NCI-H2029 treated with DMSO at 0.1 percent for 48 hours (cell line): ENCODE measurements at places on chromosomes 5 and 9.
A peak's percentile ranks its signal among the peaks of the same experiment; 100 is the strongest.

GRCh38 chr9:78601957-78602565 is 305.1 kb downstream of the PSAT1 start:
- DNase-seq: peak; percentile 11

- DNase-seq: no peak
Measured at GRCh38 chr5:3526551-3527185, 69.0 kb upstream of the IRX1 start.

- no peak for DNase-seq
Measured at GRCh38 chr9:129145841-129146292, 32.2 kb downstream of the IER5L start.

GRCh38 chr9:123798195-123798594 is 131.7 kb downstream of the DENND1A start:
- no peak for DNase-seq

GRCh38 chr5:146909255-146910068 is 30.9 kb upstream of the PPP2R2B start:
- DNase-seq: no peak

GRCh38 chr5:40121236-40121635 is 558.5 kb upstream of the PTGER4 start:
- no peak for DNase-seq

GRCh38 chr9:12065050-12065449 is 628.1 kb upstream of the TYRP1 start:
- DNase-seq: no peak

GRCh38 chr5:65482296-65482735 is 596 bp upstream of the ADAMTS6 start:
- no peak for DNase-seq

DNA sequence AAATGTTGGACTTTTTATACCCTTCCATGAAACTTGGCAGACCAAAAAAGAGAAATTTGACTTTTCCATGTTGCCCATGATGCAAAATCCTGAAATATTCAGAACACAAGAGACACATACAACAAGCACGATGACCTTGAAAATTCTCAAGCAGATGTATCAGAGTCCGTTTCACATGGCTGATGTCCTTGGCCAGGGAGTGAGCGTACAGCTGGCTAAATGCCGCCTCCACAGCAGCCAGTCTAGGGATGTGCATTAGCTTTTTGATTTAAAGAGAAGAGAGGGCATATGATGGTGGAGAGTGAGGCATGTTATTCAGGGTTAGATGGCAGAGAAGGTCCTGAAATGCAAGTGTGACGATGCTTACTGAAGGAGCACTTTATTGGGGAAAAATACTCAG is 148.0 kb upstream of the SEMA6A start:
- no peak for DNase-seq

- DNase-seq: no peak
Measured at GRCh38 chr9:78357165-78357873, 60.4 kb downstream of the PSAT1 start.

DNA sequence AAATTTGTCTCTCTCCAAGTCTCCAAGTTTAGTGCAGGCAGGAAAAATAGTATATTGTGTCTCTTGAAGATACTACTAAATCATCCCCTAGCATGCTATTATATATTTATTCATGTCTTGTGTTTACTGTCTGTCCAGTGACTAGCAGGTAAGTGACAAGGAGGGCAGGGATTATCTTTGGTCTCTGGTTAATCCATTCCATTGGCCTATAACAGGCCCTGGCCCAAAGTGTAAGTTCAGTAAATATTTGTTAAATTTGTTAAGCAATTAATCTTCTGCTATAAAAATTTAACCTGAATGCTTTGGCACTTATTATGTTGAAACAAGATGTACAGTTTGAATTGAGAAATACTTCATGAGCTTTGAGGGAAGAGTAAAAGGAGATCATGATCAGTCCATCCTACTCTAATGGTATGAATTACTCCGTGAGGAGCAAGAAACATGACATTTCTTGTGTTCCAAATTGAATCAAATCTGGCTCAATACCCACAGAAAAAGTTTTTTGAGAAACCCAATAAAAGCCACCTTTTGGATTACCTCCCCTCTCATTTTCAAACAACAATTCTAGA is 219.7 kb downstream of the DTWD2 start:
- DNase-seq: no peak

- peak; percentile 34 for DNase-seq
Measured at GRCh38 chr5:171701100-171701541, 84.5 kb upstream of the SMIM23 start.

DNA sequence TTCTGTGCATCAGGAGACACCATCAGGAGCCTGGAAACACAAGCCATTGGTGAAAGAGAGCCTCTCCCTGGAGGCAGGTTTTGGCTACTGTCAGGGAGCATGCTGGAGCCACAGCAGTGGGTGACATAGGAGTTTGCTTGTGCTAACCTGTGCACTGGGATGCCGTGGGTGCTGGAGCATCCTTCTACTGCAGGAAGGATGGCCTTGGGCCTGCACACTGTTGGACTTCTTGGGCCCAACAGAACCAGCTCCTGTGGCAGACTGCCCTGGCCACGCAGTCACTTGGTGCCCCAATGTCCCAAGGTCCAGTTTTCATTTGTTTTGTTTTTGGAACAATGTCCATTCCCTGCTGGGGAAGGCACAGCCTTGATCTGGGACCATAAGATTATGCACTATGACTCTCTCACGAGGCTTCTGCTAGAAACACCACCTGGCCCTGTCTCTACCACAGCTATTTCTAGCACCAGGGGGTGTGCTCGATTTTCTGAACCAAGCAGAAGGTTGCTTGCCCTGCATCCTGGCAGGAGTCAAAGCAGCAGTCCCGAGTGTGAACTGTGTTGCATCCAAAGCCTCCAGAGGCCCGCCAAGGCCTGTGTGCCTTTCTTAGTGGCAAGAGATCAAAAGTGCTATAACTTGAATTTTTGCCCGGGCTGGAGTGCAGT is 5.5 kb upstream of the LTC4S start:
- no peak for DNase-seq

GRCh38 chr9:127876764-127877562 is 512 bp downstream of the AK1 start:
- DNase-seq: no peak

GRCh38 chr5:125179612-125180011 is 433.2 kb upstream of the ZNF608 start:
- DNase-seq: no peak

GRCh38 chr9:26893030-26893676 is 551 bp upstream of the CAAP1 start:
- no peak for DNase-seq

DNA sequence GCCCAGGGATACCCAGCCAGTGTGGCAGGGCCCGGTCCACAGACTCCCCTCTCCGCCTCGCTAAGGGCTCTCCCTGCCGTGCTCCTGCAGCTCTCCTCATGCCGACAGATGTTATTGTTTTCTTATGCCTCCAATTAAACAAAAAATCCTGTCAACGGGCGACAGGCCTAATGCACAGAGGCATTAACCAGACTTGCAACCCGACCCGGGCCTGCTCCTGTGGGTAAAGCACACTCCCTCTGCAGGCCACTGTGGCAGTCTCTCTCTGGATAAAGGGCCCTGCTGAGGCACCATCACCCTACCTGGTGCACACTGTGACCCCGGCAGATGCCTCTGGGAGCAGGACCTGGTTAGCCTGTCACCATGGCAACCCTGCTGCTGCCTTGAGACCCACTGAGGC is 27.5 kb upstream of the HAND1 start:
- DNase-seq: no peak

DNA sequence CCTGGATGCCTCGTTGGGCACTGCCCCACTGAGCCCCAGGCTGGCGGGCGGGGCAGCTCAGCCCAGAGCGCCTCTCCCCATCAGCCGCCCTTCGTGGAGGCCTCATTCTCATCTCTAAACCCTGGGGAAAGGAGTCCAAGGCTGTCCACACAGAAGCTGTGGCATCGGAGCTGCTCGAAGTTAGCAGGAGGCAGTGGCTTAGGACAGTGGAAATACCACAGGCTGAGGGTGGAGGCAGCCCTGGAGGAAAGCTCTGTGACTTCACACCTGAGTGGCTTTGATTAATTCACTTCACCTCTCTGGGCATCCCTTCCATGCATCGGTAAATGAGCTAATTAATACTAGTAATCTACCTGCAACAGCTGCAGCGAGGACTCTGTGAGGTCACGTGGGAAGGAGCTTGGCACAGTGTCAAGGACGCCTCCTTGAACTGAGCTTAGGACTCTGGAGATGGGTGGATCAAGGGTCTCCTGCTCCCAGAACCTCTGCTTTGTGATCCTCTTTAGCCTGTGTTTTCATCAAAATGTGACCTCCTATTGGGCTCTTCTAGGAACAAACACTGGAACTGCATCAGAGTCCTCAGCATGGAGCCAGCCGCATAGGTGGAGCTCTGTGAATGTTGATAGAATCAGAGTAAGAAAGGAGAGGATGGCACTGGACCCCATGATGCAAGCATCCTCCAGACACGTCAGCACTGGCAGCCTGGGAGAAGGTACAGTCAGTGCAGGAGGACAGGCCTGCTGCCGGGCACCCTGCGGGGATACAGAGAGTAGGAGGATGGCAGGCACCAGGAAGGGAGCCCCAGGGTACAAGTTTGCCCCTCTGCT is 842 bp upstream of the ANGPTL2 start:
- DNase-seq: peak; percentile 28

GRCh38 chr5:88544671-88545070 is 276.0 kb upstream of the TMEM161B start:
- no peak for DNase-seq

- peak; percentile 40 for DNase-seq
Measured at GRCh38 chr9:121709798-121710197, 58.4 kb downstream of the DAB2IP start.

- DNase-seq: no peak
Measured at GRCh38 chr5:112742424-112742823, 4.7 kb downstream of the APC start.

- no peak for DNase-seq
Measured at GRCh38 chr5:113202746-113203716, 226.4 kb downstream of the DCP2 start.

DNA sequence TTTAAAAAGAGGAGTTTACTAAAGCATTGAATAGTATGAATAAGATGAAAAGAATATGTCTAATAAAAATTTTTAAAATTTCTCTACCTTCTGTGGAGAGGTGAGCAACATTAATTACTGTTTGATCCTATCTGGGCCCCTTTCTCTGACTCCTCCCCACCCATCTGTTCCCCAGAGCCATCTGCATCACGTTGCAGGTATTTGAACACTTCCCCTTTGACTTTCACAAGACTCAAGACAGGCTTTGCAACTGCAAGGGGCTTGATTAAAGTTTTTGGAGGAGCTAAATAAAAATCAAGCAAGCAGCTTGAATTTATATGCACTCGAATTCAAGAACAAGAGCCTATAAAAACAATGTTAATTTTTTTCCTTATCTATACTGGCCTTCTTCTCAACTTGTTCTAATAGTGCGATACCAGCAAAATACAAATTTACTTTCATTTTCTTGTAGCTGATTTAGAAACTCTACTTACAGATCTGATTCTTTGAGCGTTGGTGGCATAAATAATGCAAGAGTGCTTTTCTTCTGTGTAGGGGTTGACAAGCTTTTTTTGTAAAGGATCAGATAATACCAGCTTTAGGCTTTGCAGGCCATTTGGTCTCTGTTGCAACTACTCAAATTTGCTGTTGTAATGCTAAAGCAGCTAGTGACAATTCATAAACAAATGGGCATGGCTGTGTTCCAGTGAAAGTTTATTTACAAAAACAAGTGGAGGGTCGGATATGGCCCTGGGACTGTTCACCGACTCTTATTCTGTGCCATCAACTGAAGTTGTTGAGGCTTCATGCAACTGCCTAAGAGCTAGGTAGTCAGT is 21.2 kb downstream of the TXNDC8 start:
- no peak for DNase-seq

DNA sequence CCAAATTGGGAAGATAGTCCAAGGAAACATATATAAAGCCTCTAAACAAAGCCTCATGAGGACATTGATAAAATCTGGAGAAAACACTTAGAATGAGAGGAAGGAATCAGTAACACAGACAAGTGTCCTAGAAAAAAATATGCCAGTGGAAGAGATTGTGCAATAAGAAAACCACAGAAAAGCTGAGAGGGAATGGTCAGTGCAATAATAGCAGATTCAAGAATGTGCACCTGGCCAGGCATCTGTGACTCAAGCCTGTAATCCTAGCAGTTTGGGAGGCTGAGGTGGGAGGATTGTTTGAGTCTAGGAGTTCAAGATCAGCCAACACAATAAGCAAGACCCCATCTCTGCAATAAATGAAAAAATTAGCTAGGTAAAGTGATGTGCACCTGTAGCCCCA is 691.2 kb upstream of the CDH6 start:
- no peak for DNase-seq

DNA sequence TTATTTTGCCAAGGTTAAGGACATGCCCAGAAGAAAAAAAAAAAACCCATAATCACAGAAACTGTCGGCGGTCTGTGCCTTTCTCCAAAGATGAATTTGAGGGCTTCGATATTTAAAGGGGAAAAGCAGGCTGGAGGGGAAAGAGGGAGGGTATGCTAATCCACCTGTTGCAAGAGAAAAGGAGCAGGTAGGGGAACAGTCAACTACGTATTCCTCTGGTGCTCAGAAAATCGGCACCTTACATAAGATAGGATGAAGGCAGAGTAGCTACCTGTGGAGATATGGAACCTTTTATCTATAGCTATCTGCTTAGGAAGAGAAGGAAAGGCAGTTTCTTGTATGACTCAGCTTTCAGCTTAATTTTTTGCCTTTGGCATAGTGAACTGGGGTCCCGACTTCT is 77.7 kb downstream of the PTCD2 start:
- no peak for DNase-seq

- DNase-seq: no peak
Measured at GRCh38 chr9:98108531-98109031, 10.4 kb downstream of the TRIM14 start.

DNA sequence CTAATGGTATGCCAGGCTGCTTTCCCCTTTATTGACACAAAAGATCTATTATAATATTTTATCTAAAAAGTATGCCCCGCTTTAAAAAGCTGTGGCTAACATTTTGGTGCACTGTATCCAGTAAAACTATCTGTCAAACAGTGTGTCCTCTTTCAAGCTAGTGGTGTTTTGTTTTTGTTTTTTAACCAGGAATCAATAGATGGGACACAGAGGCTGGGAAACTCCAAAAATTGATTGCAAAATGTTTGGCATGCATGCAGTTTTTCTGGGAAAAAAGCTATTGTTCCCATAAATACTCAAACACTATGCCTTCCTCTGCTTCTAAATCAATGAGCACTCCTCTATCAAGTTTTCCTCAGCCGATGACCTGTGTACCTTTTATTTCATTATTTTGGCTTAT is 34.3 kb upstream of the PDZD2 start:
- DNase-seq: no peak

- no peak for DNase-seq
Measured at GRCh38 chr9:13575558-13575957, 296.1 kb upstream of the MPDZ start.

GRCh38 chr9:109705515-109705914 is 74.5 kb upstream of the PALM2AKAP2 start:
- DNase-seq: no peak

GRCh38 chr5:172123269-172123692 is 64.7 kb downstream of the STK10 start:
- no peak for DNase-seq

- no peak for DNase-seq
Measured at GRCh38 chr5:155773680-155774079, 553.3 kb upstream of the SGCD start.
